ENCODE measurements at places on chromosomes 11 and 22.

GRCh38 chr11:79110796-79111195 lies 330.0 kb downstream of the TENM4 start:
- no peak for DNase-seq

GRCh38 chr22:29485448-29485847 lies 5.4 kb downstream of the NEFH start:
- no peak for DNase-seq

GRCh38 chr11:13104619-13105236 lies 95.6 kb downstream of the RASSF10 start:
- DNase-seq = no peak

DNA sequence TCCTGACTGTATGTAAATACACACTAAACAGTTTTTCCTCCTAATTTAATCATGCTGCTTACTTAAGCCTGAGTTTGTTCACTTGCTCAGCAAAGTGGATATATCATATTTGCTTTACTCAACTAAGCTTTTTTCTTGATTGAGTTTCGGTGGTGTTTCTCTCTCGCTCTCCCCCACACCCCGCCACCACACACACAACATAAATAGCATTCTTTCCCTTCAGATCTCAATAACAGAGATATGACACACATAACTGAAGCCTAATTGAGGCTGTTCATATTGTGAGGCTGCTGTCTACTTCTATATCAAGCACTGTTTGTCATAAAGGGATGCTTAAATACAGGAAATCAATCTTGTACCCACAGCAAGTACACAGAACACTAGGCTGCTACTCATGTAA lies 364.9 kb downstream of the FAT3 start:
- DNase-seq = no peak

DNA sequence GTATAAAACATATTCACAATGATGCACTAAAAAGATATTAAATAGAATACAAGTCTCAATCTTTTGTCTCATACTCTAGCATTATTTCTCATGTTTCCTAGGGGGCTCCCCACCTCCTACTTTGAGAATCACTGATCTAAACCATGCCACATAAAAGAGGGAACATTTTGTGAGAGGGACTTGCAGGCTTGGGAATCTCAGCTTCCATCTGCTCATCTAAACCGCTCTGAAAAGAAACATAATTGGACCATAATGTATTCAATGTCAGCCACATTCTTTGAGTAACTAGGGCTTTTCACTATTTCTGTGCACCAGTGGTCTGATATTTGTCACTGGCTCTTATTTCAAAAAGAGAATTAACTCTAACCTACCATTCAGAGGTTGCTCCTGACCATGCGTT lies 6.4 kb upstream of the CSRP3 start:
- no peak for DNase-seq

GRCh38 chr11:65013130-65013887 lies 651 bp upstream of the ARL2 start:
- peak; percentile 91 for DNase-seq

GRCh38 chr11:62786318-62787004 lies 741 bp upstream of the TMEM179B start:
- DNase-seq = peak; percentile 69

DNA sequence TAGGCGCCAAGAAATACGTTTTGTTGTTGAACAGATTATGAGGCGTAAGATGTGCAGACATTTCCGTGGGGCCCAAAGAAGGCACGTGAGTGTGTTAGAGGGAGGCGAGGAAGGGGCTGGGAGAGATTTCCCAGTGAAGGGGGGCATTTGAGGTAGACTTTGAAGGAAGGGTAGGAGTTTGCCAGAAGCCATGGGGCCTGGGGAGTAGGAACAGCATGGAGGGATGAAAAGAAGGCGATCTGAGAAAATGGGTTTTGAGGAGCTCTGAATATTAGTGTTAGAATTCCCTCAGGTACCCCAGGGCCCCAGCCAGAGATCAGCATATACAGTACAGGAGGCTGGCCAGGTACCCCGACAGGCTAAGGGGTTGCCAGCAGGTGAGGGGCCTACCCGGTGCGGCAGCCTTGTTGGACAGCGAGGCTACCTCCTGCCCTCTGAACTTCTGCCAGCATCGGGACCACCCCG lies 414 bp upstream of the MIEF1 start:
- no peak for DNase-seq

GRCh38 chr11:69054397-69055211 lies 5.9 kb downstream of the TPCN2 start:
- no peak for DNase-seq

- DNase-seq = no peak
Measured at GRCh38 chr11:121887976-121888557, 227.9 kb downstream of the BLID start.

GRCh38 chr11:68651208-68651984 lies 32.9 kb upstream of the GAL start:
- no peak for DNase-seq

- no peak for DNase-seq
Measured at GRCh38 chr11:2085251-2086066, 53.7 kb downstream of the IGF2 start.

DNA sequence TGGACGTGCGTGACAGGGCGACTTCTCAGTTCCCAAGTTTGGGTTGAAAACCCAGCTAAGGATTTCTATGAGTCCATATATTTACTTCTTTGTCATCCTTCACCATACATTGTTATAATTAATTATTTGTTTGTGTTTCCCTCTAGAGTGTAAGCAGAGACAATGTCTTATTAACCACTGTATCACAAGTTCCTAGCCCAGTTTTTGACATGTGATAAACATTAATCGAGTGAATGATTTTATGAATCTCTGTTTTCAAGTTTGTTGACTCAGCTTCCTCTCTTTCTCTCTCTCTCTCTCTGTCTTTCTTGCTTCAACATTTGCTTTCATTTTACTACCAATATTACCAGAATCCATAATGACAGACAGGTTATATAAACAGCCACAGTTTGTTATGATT lies 1259.6 kb upstream of the TENM4 start:
- DNase-seq = no peak

DNA sequence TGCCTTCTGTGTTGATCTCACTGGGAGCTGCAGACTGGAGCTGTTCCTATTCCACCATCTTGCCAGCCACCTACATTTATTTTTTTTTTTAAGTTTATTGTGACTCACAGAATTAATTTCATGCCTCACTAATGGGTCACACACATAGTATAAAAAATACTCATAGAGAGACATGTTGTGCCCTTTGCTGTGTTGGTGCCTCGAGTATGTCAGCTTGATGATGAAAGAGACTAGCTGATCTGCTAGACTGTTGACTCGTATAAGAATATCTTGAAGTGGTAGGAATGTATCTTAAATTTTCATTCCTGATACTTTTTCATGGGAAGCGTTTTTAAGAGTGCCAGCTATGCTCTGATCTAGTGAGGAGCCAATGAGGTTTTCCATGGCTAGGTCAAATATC lies 28.6 kb upstream of the AMPD3 start:
- DNase-seq = no peak

DNA sequence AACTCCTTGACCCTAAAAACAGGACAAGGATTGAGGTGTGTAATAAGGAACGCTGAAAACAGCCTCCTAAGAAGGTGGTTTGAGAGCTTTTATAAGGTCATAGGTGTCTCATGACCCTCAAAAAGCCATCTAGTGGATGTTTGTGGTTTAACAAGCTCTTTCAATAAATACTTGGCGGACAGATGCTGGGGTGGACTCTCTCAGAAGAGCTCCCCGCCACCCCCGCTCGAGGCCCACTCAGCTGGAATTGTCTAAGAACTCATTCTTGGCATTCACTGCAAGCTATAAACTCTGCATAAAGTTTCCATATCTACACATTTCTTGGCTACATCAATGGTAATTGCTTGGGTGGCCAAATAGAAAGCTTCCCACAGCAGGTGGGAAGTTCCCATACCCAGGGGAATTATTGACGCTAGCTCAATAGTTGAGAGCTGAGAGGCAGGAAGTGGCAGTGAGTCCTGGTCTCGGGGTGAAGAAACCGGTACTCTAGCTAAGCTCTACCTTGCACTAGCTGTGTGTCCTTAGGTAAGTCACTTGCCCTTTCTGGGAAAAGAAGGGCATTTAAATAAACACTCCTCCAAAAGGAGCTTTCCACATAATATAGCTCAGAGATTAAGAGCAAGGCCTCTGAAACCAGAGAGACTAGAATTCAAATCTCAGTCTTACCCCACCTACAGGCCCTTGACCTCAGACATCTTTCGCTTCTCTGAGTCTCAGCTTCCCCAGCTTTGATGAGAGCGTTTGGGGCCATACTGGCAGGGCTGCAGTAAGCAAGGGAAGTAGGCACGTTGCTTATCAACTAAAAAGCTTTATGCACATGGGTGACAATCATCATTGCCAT lies 6.4 kb downstream of the MS4A15 start:
- no peak for DNase-seq

DNA sequence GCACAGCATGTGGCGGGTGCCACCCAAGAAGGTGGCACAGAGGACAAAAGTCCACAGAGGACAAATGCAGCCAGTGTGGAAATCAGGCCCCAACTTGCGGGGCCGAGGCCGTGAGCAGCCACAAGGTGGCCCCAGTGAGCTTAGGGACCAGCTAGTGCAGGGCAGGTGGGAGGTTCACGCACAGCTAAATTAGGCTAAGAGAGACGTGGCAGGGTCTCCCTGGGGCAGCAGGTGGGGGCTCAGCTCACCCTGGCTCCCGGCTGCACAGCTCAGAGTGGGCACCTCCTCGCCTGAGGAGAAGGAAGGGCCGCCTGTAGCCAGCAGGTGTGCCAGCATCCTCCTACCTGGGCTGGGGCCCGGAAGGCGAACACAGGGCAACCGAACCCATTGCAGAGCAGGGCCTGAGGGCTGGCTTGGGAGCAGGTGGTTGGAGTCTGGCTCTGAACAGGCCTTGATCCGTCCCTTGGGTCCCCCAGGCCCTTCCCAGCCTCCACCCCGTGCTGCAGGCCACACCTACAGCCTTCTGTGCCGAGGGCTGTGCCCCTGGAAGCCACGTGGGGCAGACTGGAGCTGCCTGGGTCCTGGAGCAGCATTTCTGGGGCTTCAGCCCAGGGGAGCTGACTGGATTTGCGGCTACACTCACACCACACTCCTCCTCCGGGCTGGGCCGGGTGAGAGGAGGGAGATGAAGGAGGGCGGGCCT lies 26.1 kb upstream of the CELSR1 start:
- peak; percentile 81 for DNase-seq

GRCh38 chr11:60367896-60368295 lies 10.4 kb upstream of the MS4A7 start:
- DNase-seq = no peak

Measured in stimulated activated CD4-positive, alpha-beta T cell treated with anti-CD3 and anti-CD28 coated beads, Interleukin-12 subunit alpha, Interleukin-12 subunit beta, amount 100 ng/mL, for 24 hours (primary cell).